ENCODE measurements at places on chromosomes 16 and 17.
A peak's percentile ranks its signal among the peaks of the same experiment; 100 is the strongest.

DNA sequence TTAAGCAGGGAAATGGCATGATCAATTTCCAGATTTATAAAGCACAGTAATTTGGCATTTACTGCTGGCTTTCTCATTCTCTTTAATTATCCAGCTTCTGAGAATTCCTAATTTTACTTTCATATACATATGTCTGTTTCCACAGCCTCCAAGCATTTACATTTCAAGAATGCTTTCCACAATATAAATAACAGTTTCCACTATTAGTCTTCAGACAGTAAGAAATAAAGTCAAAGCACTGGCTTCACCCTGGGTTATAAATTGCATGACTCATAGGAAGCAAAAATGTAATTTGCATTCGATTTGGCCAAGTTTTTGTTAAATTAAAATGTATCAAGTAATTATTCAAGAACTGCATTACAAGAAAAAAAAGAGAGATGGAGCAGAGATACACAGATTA, 53.5 kb downstream of the MPHOSPH6 start:
- no peak for DNase-seq

DNA sequence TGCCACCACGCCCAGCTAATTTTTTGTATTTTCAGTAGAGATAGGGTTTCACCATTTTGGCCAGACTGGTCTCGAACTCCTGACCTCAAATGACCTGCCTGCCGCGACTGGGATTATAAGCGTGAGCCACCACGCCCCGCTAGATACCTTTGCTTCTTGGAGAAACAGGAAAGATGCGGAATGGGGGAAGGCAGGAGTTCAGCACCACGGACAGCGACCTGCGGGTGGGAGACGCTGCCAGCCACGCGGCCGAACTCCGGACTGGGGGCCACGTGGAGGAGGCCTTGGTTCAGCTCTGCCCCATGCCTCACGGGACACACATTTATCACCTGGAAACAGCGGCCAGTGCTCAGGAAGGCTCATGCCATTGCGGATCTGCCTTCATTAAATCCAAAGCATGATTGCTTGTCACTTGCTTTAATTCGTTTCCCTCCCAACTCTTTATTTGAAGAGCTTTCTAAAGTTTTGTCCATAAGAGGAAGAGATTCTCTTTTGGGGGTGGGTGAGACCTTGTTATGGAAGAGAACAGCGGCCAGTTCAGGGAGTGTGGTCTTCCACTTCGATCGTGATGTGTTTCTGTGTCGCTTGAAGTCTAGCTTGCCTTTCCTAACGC, 219.9 kb downstream of the ENGASE start:
- DNase-seq: peak; percentile 8

DNA sequence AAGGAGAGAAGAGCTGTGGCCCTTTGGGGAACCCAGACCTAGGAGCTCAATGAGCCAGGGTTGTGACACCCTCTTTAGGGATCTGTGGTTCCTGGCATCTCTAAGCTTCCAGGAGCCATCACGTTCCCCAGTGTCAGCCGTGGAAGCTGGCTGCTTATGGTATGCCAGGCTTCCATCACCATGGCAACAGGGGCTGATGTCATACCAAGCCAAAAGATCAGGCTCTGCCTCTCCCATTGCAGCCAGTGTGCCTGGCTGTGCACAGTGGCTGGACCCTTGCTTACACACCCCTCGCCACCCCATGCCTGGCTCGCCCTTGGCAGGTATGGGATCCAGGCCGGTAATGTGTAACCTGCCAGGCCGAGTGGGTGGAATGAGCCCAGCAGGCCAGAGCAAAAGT, 91.1 kb downstream of the SSH2 start:
- DNase-seq: no peak

DNA sequence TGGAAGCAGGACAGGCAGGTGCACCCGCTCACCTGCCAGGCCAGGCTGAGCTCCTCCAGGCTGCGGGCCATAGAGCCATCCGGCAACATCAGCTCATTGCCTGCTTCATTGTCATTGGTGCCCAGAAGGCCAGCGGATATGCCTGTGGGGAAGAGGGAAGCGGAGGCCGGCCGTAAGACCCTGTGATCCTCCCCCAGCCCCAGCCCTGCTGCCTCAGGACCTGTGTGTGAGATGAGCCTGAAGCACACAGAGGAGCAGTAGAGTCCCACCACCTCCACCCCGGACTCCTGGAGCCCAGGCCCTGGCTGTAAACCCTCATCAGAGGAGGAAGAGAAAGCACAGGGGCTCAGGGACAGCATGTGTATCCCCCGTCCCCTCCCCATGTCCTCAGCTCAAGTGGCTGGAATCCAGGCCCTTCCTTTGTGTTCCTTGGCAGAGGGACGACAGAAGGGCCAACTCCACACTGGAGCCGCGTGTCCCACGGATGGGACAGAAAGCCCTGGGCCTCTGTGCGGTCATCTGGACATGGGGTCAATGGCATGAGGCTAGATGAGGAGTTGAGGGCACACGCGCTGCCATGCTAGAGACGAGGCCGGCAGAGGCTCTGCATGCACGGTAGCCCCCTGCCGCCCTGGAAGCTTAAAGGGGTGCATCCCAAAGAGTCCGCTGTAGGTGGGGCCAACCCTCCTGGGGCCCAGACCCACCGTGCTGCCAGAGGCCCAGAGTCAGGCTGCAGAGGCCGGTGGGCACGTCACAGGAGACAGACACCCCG, 39.1 kb downstream of the RMI2 start:
- DNase-seq: no peak

DNA sequence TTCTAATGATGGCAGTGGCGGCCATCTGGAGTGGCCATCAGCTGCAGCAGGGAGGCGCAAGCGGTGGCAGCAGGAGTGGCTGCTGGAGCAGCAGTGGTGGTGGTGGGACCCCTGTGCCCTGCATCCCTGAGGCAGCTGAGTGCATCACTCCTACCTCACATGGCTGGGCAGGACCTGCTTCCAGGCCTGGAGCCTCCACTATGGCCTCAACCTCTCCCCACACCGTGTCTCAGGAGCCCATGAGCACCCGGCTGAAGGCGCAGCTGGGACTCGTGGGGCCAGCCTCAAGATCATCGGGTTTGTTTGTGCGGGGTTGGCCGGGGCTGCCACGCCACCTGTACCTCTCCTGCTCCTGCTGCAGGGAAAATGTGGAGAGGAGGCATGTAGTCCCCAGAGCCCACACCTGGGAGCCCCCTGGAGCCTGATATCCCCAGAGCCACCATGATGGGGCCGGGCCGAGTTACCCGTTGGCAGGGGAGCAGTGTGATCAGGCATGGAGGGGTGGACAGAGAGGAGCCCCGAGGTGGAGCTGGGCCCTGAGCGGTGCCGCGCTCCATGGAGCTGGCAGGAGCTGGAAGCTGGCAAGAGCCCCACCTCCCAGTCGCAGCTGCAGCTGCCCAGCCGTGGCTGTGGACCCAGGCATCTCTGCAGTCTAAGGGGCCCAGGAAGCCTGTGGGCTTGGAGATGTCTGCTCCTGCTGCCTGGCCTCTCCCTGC, 16.7 kb downstream of the RHOT1 start:
- DNase-seq: no peak

DNA sequence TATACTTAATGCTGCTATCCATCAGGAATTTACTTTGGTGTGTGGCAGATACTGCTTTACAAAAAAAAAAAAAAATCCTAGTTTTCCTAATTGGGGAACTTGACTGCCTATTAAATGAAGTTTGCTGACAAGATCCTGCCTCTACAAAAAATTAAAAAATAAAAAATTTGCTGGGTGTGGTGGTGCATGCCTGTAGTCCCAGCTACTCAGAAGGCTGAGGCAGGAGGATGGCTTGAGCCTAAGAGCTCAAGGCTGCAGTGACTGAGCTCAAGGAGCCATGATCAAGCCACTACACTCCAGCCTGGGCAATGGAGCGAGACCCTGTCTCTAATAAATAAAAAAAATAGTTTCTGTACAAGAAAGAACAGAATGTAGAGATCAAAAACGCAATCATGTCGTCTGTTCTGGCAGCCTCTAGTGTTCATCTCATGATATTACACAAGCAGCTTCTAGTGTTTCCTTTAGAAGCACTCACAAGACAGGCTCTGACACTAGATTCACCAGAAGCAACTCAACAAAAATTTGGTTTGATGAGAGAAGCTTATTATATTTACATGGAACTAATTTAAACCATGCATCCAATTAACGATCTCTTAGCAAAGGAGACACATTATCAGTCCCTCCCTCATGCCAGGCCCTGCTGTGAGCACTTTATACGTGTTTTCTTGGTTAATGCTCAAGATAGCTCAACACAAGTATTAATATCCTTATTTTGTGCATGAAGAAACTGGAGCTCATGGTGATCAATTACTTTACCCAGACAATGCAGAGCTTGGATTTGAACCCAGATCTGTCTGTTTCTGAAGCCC, 6.8 kb upstream of the KRTAP17-1 start:
- peak; percentile 28 for DNase-seq

- no peak for DNase-seq
Measured at GRCh38 chr17:74732042-74732867, 4.8 kb upstream of the RAB37 start.

- no peak for DNase-seq
Measured at GRCh38 chr16:65213866-65214595, 92.2 kb upstream of the CDH11 start.

DNA sequence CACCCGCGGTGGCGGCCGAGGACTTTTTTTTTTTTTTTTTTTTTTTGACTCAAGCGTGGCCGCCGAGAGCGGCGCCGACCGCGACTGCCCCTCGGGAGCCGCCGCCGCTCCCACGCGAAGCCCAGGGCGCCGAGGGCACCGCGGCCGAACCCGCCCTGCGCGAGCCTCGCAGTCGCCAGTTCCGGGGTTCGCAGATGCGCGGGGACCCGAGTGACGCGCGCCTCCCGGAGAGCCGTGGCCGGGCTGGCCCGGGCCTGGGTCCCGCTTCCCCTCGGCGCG, 1.1 kb downstream of the METRNL start:
- DNase-seq: no peak

DNA sequence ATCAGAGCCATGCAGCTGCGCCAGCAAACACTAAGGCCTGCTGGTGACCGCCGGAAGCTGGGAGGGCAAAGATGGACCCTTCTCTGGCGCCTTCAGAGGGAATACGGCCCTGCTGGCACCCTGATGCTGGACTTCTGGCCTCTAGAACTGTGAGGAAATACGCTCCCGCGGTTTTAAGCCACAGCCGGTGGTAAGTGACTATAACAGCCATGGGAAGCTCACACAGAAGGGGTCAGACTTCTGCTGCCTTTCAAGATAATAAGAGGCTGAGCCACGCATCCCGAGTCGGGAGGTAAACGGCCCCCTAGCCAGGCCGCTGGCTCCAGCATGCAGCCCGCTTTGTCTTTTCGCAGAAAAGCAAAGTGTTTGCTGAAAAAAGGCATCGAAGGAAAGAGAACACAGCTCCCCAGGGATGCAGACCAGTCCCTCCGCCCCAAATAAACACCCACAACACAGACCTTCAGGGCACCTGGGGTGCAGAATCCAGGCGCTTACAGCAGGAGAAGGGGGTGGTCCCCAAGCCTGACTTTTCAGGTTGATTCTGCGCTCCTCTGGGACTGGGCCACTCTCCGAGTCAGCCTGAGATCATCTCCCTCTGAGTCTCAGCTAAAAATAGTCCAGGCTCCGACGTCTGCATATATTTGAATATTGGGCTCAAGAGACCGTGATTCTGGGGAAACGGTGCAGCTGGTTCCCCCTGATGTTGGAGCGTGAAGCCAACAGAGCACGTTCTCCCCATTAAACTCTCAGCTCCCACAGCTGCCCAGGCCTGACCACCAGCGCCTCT, 89.7 kb downstream of the MGAT5B start:
- DNase-seq: no peak

DNA sequence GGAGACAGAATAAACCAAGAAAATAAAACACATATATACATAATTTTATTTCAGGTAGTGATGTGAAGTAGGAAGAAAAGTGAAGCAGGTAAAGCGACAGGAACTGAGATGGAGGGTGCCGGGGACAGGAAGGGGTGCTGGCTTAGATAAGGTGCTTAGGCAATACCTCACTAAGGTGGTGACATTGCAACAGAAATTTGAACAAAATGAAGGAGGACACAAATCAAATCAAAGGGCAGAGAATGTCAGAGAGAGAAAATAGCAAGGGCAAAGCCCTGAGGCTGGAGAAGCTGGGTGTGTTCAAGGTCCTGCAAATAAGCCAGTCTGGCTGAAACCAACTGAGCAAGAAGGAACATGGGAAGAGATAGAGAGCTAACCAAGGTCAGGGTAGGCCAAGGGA, 5.0 kb upstream of the CDYL2 start:
- DNase-seq: no peak

DNA sequence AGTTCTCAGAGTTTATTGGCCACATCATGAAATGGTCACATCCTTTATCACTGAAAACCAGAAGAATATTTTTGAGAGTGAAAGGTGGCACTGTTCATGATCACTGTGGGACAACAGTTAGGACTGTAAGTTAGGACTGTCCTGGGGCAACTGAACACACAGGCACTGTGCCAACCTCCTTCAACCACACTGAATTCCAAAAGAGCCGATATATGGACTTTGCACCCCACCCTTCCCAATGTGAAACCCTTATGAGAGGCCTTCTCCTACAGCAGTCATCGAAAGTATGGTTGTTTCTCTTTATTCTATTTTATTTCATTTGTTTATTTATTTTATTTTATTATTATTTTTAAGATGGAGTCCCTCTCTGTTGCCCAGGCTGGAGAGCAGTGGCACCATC, 353.5 kb downstream of the TOX3 start:
- DNase-seq: no peak

DNA sequence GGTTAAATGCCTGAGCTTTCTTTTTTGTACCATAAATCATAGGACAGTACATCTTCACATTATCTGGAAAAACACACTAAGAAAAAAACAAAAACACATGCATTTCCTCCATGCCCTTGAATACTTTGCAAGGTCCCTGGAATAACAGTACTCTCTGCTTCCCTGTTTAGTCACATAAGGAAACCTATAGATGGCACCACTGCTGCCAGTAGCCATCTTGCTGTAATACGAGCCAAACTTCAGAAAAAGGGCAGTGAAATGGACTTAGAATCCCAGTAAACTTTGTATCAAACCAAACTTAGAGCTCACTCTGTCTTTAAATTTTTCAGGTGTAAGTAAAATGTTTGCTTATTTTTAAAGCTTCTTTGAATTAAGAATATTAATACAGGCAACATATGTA, 435.5 kb downstream of the KCNJ2 start:
- no peak for DNase-seq

DNA sequence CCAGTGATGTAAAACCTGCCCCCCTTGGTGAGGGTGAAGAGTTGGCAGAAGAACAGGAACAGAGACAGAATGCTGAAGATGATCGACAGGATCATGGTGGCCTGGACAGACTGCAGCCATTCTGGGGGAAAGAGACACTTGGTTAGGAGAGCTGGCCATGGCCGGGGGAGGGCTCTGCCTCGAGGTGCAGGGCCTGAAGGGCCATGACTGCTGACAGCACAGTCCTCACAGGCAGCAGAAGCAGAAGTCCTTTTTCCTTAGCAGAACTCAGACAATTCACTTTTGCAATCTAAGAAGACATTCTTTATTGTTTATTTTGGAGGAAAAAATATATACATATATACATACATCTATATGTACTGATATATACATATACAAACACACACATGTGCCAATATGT, 25.6 kb downstream of the PMP22 start:
- no peak for DNase-seq

GRCh38 chr17:58184986-58185761, 7.4 kb upstream of the EPX start:
- DNase-seq: no peak

GRCh38 chr17:40328386-40328766, 19.4 kb downstream of the RARA start:
- no peak for DNase-seq

Data from activated CD4-positive, alpha-beta T cell treated with anti-CD3 and anti-CD28 coated beads, Interleukin-2, amount 50 U/mL, for 16 hours (primary cell).